Cortex of kidney (tissue), 1 donor: ENCODE measurements at places on chromosomes 7 and 10.

- DNase-seq: no peak
Observed at GRCh38 chr10:113555751-113556150, 2.9 kb downstream of the HABP2 start.

DNA sequence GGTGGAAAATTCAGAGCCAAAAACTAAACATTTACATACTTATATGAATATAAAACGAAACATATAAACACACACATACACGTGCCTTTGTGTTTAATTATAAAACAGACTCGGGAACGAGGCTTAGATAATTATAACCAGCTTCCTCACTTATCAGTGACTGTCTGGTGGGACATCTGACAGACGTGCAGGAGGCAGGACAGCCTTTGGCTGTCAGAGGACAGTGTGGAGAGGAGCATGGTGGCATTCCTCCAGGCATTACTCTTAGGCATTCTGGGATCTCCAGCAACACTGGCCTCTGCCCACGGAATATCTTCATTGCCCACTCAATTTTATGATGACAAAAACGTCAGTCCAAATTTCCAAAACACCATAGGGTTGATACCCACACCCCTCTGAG lies 262.2 kb upstream of the NFE2L3 start:
- no peak for DNase-seq

DNA sequence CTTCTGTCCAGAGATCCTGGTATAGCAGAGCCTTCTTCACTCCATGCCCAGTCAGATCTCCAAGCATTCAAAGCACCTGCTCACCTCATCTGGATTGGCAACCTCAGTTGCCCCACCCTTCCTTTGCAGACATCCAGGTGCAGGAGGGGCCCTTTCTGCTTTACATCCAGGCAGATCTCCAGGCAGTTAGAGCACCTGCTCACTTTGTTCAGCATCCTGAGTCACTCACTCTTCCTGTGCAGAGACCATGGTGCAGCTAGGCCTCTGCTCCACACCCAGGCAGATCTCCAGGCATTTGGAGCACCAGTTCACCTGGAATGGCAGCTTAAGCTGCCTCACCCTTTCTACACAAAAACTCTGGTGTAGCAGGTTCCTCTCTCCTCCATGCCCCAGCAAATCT lies 153.1 kb downstream of the CDK14 start:
- no peak for DNase-seq

GRCh38 chr7:40520986-40521738 lies 386.4 kb downstream of the SUGCT start:
- DNase-seq: no peak

- no peak for DNase-seq
Observed at GRCh38 chr10:74794531-74794930, 31.9 kb upstream of the KAT6B start.

DNA sequence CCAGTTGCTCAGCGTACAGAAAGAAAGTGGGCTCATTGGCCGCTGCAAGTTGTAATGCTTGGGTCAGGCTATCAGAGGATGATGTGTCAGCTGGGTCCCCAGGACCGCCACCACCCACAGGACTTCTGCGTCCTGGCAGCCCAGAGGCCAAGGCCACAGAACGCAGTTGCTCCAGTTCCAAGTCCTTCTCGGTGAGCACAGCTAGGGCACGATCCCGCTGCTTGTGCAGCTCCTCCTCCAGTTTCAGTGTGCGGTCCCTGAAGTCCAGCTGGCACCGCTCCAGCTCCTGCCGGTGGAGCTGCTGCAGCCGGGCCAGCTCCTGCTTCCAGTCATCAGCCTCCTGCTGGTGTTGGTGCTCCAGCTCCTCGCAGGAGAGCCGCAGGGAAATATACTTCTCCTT lies 3.0 kb downstream of the GCC1 start:
- no peak for DNase-seq

- no peak for DNase-seq
Observed at GRCh38 chr7:33773053-33773452, 132.3 kb upstream of the BMPER start.

- DNase-seq: no peak
Observed at GRCh38 chr7:16356301-16356958, 64.9 kb downstream of the CRPPA start.

GRCh38 chr10:75406462-75407223 lies 5.1 kb upstream of the ZNF503 start:
- no peak for DNase-seq

GRCh38 chr7:32216759-32217158 lies 146.6 kb upstream of the PDE1C start:
- no peak for DNase-seq

DNA sequence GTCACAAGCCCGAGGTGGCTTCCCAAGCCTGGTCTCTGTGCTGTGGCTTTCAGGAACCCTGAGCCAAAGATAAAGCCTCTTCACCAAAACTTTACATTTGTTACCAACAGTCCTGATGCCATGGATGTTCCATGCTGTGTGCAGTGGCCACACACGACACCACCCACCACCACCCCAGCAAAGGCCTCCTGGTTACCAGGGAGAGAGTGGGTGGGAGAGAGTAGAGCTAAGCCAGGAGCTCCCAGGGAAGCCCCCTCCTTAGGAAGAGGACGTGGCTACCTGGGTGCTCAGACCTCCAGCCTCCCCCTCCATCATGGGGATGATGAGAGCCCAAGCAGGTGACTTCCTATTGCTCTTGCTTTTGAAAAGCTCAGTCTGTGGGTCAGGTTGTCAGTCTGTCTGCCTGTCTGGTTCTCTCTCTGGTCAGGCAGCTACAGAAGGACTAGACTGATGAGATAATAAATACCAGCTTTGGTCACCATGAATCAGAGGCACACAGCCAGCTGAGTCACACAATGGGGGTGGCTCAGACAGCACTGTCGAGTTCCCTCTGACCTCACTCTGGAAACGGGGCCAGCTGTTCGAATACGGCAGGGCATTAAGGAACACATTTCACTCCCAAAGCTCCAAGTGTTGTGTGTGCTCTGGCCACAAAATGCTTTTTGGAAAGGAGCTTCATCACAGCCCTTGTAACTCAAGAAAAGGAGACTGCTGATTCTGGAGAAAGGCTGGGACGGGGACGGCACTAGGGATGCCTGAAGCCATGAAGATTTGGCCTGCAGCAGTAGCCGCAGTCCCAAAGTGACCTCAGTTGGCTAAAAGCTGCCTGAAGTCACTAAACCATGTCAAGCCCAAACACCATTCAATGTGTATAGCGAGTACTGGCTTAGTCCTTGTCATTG lies 166.0 kb downstream of the FANK1 start:
- DNase-seq: no peak

GRCh38 chr7:36227223-36227622 lies 74.2 kb downstream of the EEPD1 start:
- no peak for DNase-seq

- DNase-seq: no peak
Observed at GRCh38 chr7:2331707-2332106, 17.5 kb upstream of the SNX8 start.

DNA sequence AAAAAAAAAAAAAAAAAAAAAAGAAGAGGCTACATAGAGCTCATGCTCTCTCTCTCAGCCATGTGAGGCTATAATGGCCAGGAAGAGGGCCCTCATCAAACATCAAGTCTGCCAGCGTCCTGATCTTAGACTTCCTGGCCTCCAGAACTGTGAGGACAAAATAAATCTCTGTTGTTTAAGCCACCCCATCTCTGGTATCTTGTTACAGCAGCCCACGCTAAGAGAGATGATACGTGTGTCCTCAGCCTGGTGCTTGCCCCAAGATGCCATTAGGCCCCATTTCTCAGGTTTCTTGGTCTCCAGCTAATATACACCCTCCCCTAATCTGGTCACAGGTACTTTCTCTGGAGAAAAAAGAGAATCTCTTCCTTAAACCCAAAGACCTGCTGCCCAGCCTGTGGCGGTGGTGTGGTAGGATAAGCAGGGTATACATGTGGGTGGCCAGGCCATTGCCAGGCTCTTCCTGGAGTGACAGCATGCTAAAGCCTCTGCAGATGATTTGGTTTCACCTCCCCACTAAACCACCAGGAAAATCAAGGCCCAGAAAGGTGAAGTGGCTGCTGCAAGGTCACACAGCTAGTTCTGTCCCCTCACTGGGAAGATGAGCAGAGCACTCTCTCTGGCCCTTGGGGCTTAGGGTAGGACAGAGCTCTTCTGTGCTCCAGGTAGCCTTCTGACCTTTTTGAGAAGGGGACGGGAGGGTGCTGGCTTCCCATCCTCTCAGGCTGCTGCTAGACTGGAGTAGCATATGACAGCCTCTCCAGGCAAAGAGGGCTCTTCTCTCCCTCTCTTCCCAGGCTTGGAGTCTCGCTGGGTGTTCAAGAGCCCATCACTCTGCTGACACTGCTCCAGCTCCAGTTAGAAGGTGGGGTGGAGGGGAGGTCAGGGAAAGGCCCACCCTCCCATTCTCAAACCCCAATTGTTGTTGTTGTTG lies 5.2 kb downstream of the SPOCK2 start:
- no peak for DNase-seq

DNA sequence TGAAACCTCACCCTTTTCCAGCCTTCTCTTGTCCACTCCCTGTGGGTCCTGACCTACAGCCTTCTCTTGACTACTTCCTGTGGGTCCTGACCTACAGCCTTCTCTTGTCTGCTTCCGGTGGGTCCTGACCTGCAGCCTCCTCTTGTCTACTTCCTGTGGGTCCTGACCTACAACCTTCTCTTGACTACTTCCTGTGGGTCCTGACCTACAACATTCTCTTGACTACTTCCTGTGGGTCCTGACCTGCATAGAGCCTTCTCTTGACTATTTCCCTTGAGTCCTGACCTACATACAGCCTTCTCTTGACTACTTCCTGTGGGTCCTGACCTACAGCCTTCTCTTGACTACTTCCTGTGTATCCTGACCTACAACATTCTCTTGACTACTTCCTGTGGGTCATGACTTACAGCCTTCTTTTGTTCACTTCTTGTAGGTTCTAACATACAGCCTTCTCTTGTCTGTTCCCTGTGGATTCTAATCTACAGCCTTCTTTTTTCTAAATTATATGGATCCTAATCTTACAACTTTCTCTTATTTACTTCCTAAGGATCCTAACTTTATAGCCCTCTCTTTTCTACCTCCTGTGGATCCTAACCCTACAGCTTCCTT lies 36.5 kb downstream of the C10orf71 start:
- no peak for DNase-seq
